H7 (cell line): ENCODE measurements at places on chromosomes 12 and 14.

GRCh38 chr14:32020882-32021281 is 56.2 kb upstream of the ARHGAP5 start:
- DNase-seq = no peak

DNA sequence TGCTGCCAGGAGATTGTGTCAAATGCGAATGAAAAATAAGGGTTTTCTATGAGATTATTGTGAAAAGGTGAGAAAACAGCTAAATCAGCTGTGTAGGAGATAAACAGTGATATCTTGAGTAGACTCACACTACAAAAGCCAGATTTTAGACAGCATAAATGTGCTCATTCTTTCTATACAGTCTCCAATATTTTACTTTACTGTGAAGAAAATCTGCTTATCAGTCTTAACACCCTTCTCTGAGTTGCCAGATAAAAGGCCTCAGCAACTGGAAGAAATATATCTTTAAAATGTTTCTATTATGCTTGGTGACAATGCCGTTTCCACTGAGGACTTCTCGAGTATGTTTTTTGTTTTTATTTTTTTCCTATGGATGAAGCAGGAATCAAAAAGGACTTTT is 47.0 kb upstream of the PTCSC3 start:
- no peak for DNase-seq

GRCh38 chr12:30357766-30358490 is 337.7 kb downstream of the IPO8 start:
- no peak for DNase-seq

- DNase-seq = no peak
Measured at GRCh38 chr14:76196980-76197695, 45.4 kb downstream of the GPATCH2L start.

GRCh38 chr12:78918268-78918667 is 53.7 kb downstream of the SYT1 start:
- DNase-seq = no peak

GRCh38 chr12:53948650-53949593 is 5.8 kb upstream of the HOXC12 start:
- DNase-seq = peak; percentile 61

DNA sequence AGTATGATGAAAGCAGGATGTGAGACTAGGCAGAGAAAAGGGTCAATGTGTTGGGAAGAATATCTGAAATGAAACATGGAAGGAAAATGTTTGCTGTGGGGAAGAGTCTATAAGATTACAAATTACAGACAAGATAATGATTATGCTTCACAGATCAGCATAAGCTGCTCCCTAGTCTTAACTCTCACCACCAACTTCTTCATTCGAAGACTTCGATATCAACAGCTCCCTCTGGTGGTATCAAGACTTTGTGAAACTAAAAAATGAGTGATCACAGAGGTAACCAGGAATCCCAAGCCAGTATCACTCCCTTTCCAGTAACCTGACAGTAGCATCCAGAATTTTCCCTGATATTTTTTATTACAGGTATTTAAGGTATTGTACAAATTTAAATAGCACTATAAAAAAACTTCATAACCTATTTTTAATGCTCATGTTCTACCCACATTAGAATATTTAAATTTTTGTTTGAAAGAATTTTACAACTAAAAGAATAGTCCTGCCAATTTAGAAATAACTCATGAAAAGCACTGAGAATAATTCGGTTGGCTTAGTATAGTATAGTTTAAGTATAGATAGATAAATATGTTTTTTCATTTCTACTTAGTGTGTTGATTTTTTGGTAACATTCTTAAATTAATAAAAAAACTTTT is 84.4 kb downstream of the C2CD5 start:
- DNase-seq = peak; percentile 2

DNA sequence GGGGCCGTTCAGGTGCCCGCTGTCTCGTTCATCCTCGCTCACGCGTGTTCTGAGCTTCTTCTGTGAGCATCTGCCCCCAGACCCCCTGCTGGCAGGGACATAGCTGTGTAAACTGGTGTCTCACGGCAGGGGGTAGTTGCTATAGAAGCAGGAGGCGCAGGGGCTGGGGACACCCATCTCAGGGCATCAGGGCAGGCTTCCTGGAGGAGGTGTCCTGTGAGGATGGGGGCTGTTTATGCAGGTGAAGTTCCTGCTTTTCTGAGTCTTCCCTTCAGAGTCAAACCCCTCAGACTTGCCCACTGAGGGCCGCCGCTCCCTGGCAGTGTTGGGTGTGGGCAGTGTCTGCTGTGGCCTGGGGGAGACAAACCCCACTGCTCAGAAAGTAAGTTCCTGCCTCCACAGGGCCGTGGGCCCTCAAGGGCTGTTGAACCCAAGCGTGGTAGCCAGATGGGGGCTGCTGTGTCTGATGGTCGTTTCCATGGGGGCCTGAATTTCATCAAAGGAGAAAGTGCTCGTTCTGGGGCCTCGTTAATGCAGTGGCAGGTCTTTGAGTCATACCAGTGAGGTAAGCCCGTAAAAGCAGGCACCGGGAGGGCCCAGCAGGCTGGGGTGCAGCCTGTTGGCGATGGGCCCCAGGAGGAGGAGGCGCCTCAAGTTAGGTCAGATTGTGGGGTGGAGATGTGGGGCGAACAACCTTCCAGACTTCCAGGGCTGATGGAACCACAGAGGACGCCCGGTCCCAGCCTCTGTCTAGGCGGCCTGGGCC is 23.4 kb downstream of the KIF26A start:
- DNase-seq = no peak

DNA sequence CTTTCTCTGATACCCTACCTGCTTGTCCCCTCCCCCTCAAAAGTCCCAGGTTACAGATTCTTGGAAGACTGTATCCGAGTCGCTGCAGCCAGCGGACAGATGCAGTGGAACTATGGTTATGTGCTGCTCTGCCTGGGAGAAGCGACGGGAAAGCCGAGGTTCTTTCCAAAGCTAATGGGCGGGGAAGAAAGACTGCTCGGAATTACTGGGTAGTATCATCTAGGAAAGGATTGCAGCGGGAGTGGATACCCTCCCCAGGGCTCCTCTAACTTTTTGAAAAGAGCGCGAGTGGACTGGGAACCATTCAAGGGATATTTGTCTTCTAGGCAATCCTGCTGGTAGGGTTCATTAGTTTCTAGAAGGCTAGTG is 1.4 kb downstream of the PTHLH start:
- DNase-seq = peak; percentile 52

- no peak for DNase-seq
Measured at GRCh38 chr14:105974902-105975301, 448.5 kb downstream of the TMEM121 start.

DNA sequence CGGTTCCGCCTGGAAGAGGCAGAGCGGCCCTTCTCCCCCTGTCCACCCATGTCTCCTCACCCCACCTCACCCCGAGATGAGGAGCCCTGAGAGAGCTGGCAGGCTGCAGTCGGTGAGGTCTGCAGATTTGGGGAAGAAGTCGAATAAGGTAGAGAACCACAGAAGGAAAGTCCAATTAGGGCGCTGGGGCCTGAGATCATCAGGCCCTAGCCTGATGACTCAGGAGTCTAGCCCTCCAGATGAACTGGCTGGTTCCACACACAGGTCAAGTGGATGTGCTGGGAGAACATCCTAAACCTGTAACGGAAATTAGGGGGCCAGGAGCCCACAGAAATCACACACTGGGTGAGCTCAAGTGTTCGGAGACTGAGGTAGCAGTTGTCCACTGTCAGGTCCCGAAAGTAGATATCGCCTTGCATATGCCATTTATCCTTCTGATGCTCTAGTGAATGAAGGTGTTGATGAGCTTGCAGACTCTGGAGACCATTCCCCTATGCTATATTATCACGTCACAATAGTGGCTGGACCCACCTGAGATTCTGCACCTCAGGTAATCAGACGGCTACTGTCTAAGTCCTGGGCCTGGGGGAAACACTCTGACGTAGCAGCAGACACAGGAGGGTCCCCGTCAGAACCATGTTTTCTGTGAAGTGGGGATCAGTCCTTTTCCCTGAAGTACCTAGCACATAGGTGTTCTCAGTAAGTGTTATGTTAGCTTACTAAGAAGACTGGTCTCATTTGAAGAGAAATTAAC is 886 bp upstream of the METTL17 start:
- DNase-seq = no peak

DNA sequence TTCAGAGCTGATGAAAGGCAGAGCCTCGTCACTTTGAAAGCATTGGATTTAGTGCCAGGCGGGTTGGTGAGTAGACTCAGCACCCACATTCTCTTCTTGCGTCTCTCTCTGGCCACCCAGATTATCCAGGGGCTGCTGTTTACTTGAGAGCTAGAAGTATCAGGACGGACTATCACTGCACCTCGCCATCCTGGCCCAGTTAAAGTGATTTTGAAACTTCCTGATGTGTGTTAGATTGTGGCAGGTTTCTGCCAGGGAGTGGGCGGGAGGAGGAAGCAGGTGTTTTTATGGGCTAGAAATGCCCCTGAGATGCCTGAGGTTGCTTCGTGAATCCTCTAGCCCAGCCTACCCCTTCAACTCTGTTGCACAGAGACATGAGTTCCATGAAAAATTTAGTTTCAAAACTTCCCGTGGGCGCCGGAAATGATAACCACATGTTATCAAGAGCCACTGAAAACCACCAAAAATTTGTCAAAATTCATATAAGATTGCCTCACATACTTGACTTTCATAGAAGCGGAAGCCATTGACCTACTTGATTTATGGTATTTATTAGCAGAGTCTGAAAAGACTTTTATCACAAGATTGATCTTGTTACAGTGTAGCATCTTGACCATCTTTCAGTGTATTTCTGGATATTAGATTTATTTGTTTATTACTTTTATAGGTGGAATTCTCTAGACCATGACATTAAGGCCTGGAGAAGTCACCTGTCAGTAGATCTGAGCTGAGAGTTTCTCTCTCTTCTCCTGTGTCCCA is 466.0 kb downstream of the RAD51B start:
- no peak for DNase-seq

GRCh38 chr14:42224053-42224888 is 617.6 kb downstream of the LRFN5 start:
- DNase-seq = peak; percentile 35

GRCh38 chr14:82836256-82836950 is 1302.8 kb upstream of the SEL1L start:
- DNase-seq = no peak

GRCh38 chr14:101088714-101089113 is 185.2 kb upstream of the RTL1 start:
- DNase-seq = no peak

DNA sequence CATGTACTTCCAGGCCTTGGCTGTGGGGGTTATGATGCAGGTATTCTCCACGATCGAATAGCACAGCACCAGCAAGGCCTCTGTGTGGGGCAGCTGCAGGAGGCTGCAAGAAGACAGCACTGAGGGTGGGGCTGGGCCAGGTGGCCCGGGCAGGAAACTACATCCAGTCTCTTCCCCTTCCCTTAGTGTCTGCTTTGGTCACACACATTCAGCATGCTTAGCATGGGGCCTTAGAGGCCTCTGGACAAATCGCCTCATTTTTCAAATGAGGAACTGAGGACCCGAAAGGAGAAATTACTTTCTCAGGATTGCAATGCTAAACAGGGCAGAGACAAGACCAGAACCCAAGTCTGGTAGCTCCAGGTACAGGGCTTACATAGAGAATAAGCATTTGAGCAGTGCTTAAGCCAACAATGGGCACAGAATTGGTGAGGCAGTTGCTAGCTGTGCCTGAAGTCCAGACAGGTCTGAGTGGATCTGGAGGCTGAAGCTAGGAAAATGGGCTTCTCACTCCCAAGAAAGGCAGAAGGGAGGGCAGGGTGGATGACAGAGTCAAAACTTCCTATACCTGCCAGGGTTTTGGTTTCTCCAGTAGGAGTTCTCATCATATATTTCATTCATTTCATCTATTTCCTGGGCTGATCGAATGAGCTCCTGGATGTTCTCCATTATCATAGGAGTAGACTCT is 3.5 kb downstream of the ACRBP start:
- DNase-seq = no peak

GRCh38 chr12:7667125-7667524 is 1.4 kb upstream of the APOBEC1 start:
- DNase-seq = peak; percentile 65

- no peak for DNase-seq
Measured at GRCh38 chr12:60393093-60393492, 797.3 kb downstream of the SLC16A7 start.
